Neural crest cell (in vitro differentiated cells): ENCODE measurements at places on chromosomes 5 and 9. TPM values are rescaled to one million over a fixed set of nuclear protein-coding genes. Genes with fewer than 3 reads are reported as not detected.

- DNase-seq, result no peak
Measured at GRCh38 chr5:41966401-41967105, 41.5 kb downstream of the FBXO4 start.

DNA sequence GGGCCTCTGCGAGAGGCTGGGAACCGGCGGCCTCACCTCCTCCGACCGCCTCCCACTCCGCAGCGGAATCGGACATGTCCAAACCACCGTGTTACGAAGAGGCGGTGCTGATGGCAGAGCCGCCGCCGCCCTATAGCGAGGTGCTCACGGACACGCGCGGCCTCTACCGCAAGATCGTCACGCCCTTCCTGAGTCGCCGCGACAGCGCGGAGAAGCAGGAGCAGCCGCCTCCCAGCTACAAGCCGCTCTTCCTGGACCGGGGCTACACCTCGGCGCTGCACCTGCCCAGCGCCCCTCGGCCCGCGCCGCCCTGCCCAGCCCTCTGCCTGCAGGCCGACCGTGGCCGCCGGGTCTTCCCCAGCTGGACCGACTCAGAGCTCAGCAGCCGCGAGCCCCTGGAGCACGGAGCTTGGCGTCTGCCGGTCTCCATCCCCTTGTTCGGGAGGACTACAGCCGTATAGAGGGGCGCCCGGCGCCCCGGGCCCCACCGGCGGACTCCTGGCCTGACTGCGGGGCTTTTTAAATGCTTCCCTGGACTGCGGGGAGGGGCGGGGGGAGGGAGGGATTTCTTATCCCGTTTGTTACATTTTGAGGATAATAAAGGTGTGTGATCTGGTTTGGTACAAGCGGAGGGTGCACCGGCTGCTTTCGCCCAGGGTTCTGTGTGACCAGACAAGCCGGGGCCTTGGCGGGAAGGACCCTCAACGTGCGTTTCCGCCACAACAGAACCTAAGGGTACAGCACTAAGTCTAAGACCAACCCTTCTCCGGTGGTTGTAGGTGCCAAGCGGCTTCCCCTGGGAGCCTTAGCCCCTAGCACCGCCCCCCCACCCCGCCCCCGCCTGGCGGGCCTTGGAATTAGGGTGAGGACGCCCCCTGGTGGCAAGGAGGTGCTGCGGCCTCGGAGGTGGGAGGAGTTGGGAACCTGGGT, 9.3 kb downstream of the PRR7 start:
- DNase-seq, result peak; percentile 98

GRCh38 chr9:75803130-75803529, 87.3 kb upstream of the PCSK5 start:
- DNase-seq, result no peak

GRCh38 chr5:4947106-4947505, 193.0 kb upstream of the ADAMTS16 start:
- DNase-seq, result no peak

IL33 gene
- total RNA-seq, result not detected in 2 replicates

- no peak for DNase-seq
Measured at GRCh38 chr5:34930870-34931269, 1.5 kb downstream of the DNAJC21 start.

TLE1 gene
- 40.5 and 42.5 TPM in 2 replicates for total RNA-seq

FAT2 gene
- not detected in 2 replicates for total RNA-seq

GRCh38 chr9:116267021-116267420, 113.4 kb downstream of the PAPPA start:
- DNase-seq, result no peak

GRCh38 chr5:3345195-3345594, 250.4 kb upstream of the IRX1 start:
- DNase-seq, result no peak

DNA sequence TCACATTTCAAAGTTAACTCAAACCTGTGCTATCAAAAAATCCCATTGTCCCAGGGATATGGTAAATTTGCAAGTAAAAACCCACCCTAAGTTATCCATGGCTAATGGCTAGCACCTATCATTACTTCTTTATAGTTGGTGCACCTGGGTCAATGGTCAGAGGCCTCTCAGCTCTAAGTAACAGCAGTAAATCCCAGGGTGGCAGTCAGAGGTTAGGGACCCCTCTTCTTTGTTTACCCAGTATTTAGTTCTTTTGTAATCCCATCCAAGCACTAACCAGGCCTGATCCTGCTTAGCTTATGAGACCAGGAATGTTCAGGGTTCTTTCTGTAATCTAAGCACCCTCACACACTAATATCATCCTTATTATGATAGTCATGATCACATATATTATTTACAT, 52.1 kb upstream of the WWC1 start:
- no peak for DNase-seq

GRCh38 chr5:143045062-143045461, 274.9 kb downstream of the ARHGAP26 start:
- DNase-seq, result no peak

DNA sequence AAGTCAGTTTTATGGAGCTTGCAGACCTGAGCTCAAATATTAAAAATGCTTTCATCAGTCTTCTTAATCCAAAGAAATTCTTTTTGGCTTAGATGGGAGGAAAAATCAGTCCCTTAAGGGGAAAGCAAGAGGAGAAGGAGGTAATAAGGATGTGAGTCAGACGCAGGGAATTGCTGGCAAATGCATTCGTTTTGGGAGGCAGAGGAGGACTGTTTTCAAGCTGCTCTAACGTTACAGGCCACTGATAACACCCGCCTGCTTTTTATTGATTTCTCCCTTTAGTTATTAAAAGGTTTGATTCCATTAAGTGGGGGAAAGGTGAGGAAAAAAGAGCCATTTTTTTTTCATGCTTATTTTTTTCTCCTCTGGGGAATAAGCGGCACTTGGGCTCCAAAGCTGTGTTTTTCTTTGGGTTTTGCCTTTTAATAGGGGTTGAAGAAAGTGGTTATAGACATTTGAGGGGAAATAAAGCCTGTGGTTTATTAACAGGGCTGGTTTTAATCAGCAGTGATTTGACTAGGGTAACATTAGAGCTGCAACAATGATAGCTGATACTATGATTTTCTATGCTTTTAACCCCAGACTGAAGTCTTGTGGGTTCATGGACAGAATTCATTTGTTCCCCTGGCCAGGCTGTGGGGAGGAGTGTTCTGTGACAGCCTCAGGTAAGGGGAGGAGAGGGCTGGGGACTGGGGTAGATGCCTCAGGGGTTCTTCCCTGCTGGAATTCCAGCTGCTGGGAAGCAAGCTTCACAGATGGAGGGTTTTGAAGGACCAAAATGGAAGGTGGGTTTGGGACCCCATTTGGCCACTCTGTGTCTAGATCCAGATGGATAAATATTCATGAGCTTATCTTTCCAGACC, 225.2 kb downstream of the GAS1 start:
- no peak for DNase-seq
